ENCODE measurements at places on chromosomes 3 and 15.

GRCh38 chr3:48475188-48475587 is 28.7 kb downstream of the ATRIP start:
- no peak for DNase-seq

DNA sequence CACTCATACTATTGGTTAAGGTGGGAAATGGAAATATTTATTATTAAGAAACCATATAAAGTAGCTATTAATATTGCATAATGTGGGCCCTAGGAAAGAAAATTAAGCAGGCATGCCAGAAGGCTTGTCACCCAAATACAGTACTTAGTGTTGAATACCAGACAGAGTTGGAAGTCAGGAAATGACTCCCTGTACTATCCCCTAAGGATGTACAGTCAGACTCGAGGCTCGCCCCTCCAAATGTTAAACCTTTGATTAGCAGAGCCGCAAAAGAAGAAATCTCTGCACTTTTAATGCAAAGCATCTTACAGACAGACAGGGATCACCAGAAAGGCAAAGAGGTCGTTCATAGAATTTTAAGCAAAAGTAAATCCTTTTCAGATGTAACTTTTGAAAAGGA is 11.3 kb upstream of the RBSN start:
- DNase-seq = no peak

DNA sequence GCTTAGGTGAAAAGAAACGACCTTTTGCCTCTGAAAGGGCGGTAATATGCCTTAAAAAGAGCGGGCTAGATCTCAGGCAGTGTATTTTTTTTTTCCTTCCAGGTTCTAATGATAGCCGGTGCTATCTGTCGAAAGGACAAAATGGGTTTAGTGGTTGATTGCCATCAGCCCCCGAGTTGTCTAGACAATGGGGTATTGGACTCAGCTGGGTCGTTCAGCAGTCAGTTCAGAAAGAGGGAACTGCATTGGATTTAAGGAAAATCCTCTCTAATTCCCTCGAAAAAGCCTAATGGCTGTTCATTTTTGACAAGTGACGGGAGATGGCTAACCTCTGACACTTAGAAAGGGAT is 728 bp downstream of the EIF2B5 start:
- no peak for DNase-seq

GRCh38 chr3:32780071-32780734 is 37.6 kb upstream of the TRIM71 start:
- no peak for DNase-seq

DNA sequence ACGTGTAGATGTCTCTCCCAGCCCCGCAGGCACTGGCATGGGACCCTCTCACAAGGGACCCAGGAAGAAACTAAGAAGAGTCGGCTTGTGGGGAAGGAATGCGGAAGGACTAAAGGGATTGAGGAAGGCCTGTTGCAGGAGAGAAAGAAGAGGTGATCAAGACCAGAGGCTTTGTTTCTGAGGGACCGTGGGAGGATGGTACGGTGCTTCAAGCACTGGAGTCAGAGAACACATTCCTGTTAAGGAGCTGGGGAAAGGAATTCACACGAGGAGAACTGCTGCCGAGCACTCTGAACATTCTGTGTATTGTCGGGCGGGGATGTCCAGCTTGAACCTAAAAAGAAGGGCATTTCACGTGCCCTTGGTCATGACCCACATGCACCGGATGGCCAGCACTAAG is 91.4 kb downstream of the TAMM41 start:
- DNase-seq = no peak

- no peak for DNase-seq
Measured at GRCh38 chr15:73997986-73998385, 3.5 kb downstream of the PML start.

DNA sequence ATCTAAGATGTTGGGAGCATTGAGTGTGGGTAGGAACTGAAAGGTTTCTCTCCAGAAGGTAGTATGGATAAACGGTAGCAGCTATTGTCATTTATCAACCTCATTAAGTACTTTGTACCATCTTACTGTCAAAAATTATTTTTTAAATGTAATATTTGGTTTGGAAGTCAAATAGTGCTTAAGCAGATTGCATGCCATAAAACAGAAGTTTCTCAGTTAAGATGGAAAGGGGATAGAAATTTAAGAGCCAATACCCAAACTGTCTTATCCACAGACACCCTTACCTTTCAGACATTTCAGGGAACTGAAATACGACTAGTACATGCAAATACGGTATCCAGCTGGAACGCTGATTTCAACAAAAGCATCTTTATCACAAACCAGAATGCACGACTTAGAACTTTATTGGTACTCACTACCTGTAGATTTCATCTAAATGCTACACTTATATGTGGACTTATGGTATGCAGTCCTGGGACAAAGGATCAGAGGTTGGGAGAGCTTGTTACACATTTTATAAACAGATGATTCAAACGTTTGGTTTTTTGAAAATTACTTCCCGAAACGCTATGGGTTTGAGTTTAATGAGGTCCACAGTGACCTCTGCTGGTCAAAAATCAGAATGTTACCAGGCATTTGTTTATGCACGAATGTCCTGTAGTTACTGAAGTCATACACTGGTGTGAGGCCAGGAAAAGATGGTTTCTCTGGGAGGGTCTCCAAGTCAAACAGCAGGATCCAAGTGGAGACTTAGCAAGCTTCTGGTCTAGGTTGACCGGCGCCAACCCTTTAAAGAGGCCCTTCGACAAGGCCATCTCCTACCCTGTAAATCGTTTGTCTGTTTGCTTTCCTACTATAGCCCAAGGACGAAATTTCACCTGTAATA is 45.7 kb upstream of the DUT start:
- peak; percentile 82 for DNase-seq

DNA sequence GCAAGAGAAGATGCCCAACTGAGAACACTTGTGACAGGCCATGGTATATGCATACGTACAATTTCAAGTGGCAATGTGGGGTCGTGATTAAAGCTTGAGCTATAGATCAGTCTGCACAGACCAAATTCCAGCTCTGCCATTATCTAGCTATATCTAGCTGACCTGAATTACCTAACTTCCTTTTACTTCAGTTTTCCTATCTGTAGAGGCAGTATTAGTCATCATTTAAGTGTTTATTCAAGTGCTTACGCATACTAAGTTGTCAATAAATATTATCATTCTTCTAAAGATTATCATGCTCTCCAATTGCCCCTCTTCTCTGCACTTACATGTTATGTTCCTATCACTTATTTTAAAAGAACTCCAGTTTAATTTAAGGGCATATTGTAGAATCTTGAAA is 87.9 kb downstream of the ARPP21 start:
- no peak for DNase-seq

- no peak for DNase-seq
Measured at GRCh38 chr3:188590557-188590956, 436.6 kb downstream of the LPP start.

DNA sequence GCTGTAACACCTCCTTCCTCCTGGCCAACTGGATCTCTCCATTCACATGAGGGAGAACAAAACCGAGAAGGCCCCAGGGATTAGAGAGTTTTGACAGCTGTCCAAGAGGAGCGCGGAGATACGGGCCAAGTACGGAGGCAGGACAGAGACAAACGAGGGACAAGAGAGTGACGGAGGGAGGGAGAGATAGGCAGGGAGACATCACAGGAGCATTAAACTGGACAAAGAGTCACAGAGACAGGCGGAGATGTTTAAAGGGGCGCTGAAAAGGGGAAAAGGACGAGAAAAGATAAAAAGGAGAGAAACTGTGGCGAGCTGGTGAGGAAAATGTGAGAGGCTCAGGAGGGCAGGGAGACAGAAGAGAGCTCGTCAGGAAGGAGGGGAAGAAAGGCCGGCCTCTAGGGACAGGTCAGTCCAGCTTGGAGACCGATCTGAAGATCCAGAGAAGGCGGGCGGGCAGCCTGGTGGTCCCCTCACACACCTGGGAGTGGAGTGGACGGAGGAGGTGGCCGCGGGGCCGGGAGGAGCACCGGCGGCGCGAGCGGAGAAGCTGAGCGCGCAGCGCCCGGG is 40.5 kb upstream of the ROPN1 start:
- no peak for DNase-seq

DNA sequence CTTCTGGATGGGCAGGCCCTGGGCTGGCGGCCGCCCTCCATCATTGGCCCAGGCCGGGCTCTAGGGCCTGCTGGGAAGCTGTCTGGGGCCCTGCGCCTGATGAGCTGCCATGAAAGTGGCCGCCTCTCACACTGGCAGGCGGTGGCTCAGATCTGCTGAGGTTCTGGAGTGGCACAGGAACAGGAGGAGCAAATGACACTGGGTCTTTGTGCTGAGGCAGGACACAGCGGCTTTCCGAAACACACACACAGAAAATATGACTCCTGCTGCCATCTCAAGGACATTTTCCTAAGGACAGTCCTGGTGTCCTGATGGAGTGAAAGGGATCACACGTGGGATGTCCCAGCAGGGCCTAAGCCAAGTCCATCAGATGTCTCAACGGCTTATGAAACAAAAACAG is 103.5 kb downstream of the NUP210 start:
- no peak for DNase-seq

DNA sequence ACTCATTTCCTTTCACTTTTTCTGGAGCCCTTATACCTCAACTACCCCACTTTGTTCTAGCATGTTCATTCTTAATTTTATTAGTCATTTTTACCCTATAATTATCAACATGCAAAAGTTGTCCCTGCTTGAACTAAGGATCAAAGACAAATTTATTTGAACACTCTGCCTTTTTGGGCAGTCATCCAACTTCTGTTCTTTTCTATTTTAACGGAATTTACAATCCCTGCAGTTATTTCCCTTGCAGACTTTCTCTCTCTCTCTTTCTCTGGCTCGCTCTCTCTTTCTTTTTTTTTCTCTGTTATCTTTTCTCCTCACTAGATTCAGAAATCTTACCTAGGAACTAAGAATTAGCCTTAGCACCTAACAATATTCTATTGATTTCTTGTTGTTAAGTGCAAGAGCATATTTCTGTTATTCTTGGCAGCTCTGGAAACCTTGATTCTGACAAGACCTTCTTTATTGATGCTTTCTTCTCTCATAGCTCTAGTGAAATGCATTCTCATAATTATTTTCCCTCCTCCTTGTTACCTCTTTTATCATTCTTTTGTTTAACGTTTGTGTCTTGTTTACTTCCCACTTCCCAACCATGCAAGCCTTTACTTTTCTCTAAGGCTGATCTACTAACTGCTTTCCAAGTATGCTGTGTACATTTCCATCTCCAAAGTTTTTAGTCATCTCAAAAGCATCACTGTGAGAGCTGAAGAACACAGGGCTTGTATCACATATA is 951.6 kb downstream of the DIPK2A start:
- no peak for DNase-seq

- no peak for DNase-seq
Measured at GRCh38 chr3:193354423-193354822, 24.1 kb downstream of the ATP13A5 start.
